ENCODE measurements at places on chromosomes 5 and 9.

- DNase-seq: no peak
Measured at GRCh38 chr5:50727149-50727496, 60.7 kb downstream of the PARP8 start.

- no peak for DNase-seq
Measured at GRCh38 chr9:120538339-120538738, 41.6 kb downstream of the CDK5RAP2 start.

DNA sequence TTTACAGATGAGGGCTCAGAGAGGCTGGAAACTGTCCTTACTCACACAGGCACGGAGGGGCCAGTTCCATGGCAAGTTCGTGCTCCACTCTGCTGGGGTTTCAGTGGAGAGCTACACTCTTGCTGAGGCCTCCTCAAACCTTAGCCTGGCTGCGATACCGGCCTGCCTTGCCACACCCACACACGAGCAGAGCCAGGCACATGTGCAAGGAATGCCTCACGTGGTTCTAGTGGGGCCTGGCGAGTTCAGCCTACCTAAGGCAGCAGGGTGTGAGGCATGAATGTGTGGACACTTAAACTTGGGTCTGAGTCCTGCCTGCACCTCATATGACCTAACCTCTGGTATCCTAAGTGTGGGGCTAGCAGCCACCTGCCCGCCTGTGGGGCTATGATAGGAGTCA, 21.5 kb upstream of the PRDM12 start:
- no peak for DNase-seq

DNA sequence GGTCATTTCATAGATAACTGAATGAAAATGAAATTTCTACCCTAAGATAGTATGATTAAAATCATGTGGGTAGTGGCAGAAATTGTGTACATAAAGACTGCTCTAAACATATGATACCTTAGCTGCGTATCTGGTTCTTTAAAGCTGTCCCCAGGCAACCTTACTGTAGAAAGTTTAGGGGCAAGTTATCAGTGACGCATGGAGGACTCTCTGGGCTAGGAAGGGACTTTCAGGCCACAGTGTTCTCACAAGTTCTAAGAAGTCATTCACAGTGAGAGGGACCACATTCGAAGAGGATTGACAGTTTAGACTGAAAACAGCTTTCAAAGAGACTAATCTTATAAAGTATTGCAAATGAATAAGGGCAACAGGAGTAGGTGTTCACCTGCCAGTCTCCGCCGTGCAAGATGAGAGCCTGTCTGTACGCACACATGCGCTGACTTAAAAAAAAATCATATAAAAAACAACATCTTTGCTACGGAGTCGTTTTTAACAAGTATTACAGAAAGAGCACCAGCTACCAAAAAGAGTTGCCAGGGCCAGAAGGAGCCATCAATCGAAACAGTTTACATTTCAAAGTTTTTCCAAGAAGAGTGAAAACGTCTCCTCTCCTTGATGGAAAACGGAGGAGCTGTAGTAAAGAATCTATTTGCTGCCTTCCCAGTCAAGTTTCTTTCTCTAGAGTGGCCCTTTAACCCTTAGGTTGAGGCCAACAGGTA, 146.3 kb downstream of the CETN3 start:
- no peak for DNase-seq

DNA sequence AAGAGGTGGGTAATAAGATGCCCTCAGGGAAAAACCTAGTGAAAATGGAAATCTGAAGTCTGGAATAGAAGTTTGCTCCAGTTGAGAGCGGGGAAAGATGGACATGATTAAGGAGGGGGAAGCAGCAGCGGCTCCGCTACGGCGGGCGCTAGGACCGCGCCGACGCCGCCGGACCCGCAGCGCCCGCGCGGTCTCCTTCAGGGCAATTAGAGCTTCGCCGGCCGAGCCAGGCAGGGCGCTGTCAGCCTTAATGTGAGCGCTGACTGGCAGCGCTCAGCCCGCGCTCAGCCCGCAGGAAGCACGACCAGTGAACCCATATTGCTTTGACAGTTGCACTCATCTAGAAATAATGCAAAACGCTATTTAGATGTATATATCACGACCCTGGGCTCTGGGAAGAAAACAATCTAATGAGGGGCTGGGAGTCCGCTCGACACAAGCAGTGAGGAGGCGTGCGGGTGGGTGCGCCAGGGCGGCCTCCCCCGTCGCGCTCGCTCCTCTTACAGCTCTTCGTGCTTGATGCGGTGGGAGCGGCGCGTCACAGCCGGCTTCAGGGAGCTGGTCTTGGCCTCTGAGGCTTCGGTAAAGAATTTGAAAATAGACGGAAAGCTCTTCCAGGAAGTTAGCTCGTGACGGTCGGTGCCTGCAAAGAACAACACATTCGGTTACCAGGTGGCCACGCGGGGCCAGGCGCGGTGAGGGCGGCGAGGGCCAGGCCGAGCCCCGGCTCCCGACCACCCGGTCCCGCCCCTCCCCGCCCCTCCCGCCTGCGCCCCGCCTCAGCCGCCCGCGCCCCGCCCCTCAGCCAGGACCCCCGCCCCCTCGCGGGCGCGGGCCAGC, 37.7 kb downstream of the NR2F1 start:
- DNase-seq: peak; percentile 82

- DNase-seq: no peak
Measured at GRCh38 chr5:64190562-64191306, 25.1 kb downstream of the RNF180 start.

DNA sequence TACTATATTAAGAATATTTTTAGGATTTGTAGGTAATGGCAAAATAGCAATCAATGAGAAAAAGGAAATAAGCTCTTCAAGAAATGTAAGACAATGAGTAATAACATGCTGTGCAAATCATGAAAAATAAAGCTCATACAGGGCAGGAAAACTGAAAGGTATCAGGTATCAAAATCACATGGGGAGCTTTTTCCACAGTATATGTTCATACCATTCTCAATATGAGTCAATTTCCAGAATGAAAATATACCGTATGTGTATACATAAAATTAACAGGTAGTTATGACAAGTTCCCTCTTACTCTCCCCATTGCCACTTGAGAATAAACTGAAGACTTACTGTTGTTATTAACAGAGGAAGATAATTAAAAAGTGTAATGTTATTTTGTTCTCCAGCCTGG, 35.9 kb downstream of the EFCAB9 start:
- no peak for DNase-seq

GRCh38 chr5:77893225-77893860, 117.2 kb upstream of the TBCA start:
- DNase-seq: no peak

DNA sequence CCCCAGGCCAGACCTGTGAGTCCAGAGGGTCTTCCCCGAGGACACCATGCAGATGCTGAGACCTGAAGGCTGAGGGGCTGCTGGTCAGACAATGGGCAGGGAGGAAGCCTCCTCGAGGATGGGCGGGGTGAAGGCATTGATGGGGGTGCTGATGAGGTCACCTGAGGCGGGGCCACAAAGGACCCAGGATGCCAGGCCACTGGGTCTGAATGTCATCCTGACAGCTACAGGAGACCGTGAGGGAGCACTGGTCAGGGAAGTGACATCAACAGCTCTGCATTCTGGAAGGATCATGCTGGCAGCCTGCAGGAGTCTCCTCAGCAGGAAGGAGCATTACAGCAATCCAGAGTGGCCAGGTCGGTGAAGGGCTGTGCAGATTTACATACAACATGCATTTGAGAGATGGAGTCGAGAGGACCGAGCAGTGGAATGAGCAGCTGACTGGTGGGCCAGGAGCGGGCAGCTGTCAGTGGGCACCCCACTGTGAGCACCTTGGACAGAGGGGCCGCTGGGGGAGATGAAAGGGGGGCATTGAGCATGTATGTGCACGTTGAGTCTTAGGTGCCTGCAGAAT, 77.7 kb upstream of the ADAMTS2 start:
- no peak for DNase-seq

- no peak for DNase-seq
Measured at GRCh38 chr5:40046792-40047191, 622.0 kb upstream of the DAB2 start.

- DNase-seq: peak; percentile 74
Measured at GRCh38 chr5:159156426-159157238, 52.7 kb downstream of the RNF145 start.

- DNase-seq: no peak
Measured at GRCh38 chr9:87599901-87600610, 102.4 kb downstream of the DAPK1 start.

DNA sequence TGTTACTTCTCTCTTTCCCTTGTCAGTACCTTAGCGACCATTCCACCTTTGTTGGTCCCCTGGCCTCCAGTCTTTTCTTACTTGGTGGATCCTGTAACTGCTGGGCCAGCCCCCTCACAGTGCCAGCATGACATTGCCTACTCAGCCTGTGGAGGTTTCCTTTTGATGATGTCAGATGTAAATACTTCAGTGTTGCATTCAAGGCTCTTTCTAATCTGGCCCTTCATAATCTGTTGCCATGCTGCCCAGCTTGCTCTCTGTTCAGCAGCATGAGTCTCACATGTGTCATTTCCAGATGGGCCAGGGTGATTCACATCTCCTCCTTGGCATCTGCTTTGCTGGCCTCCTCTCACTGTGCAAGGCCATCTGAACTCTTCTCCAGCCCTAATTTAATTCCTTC, 57.1 kb downstream of the MAST4 start:
- DNase-seq: no peak

Data from NCI-H526 (cell line).